ENCODE measurements at places on chromosomes 12 and 14. TPM values are rescaled to one million over a fixed set of nuclear protein-coding genes. Genes with fewer than 3 reads are reported as not detected.

The TAS2R13 gene
- 0.29 TPM for total RNA-seq

The JAG2 gene
- total RNA-seq = 5.7 TPM

The FOXG1 gene
- 0.06 TPM for total RNA-seq

The C12orf54 gene
- not detected for total RNA-seq

The NYNRIN gene
- total RNA-seq = 6.2 TPM

The GPR84 gene
- not detected for total RNA-seq

The DHRS4L2 gene
- total RNA-seq = 14.8 TPM

The MGST1 gene
- 49.4 TPM for total RNA-seq

The TPH2 gene
- not detected for total RNA-seq

The TAS2R43 gene
- total RNA-seq = not detected

The CIROP gene
- total RNA-seq = not detected

The RIN3 gene
- total RNA-seq = 7.4 TPM

The ADGRD1 gene
- total RNA-seq = not detected

The KCNJ8 gene
- 0.06 TPM for total RNA-seq

The CCDC197 gene
- total RNA-seq = not detected

The RASSF9 gene
- total RNA-seq = 3.8 TPM

The MYO1H gene
- total RNA-seq = not detected

The TPPP2 gene
- total RNA-seq = not detected

The TAS2R42 gene
- not detected for total RNA-seq

The CBLN3 gene
- 1.3 TPM for total RNA-seq

The TSPAN19 gene
- total RNA-seq = not detected

The IFI27L1 gene
- total RNA-seq = 15.2 TPM

The CHGA gene
- not detected for total RNA-seq

The SRRM4 gene
- total RNA-seq = not detected

The PRH2 gene
- total RNA-seq = not detected

The LRIG3 gene
- total RNA-seq = 25.5 TPM

The NR4A1 gene
- 2.2 TPM for total RNA-seq

The MON2 gene
- 15.9 TPM for total RNA-seq

The CD69 gene
- total RNA-seq = 1.4 TPM

The SAV1 gene
- total RNA-seq = 32.6 TPM

The ANO4 gene
- 0.86 TPM for total RNA-seq

The SPIC gene
- not detected for total RNA-seq

The VSX2 gene
- total RNA-seq = not detected

The HSPA2 gene
- 25.6 TPM for total RNA-seq

The CCDC196 gene
- not detected for total RNA-seq

The PIWIL1 gene
- not detected for total RNA-seq

The DCN gene
- total RNA-seq = 12.5 TPM

The HOXC4 gene
- 2.8 TPM for total RNA-seq

The RASAL1 gene
- total RNA-seq = 2.0 TPM

The KDM5A gene
- total RNA-seq = 32.5 TPM

The G2E3 gene
- total RNA-seq = 20.0 TPM

The COX8C gene
- total RNA-seq = not detected

The BCL2L14 gene
- total RNA-seq = not detected

The KRT83 gene
- not detected for total RNA-seq

The PRKAB1 gene
- 27.9 TPM for total RNA-seq

The VASH1 gene
- total RNA-seq = 2.9 TPM

The CEBPE gene
- total RNA-seq = not detected

The SMIM41 gene
- not detected for total RNA-seq

The LTBR gene
- total RNA-seq = 108 TPM

The DACT1 gene
- 3.4 TPM for total RNA-seq

The DUSP16 gene
- 19.3 TPM for total RNA-seq

The PLEK2 gene
- total RNA-seq = 35.5 TPM

The BICDL1 gene
- 7.0 TPM for total RNA-seq

The BRMS1L gene
- total RNA-seq = 5.2 TPM

The PLEKHG7 gene
- not detected for total RNA-seq

The LUM gene
- total RNA-seq = 0.29 TPM

The RAPGEF3 gene
- 102 TPM for total RNA-seq

The CCDC177 gene
- total RNA-seq = not detected

Data from epithelial cell of proximal tubule (primary cell).